ENCODE measurements at places on chromosomes 7 and 10.

GRCh38 chr10:14146025-14146424, 184.7 kb downstream of the FRMD4A start:
- no peak for DNase-seq

DNA sequence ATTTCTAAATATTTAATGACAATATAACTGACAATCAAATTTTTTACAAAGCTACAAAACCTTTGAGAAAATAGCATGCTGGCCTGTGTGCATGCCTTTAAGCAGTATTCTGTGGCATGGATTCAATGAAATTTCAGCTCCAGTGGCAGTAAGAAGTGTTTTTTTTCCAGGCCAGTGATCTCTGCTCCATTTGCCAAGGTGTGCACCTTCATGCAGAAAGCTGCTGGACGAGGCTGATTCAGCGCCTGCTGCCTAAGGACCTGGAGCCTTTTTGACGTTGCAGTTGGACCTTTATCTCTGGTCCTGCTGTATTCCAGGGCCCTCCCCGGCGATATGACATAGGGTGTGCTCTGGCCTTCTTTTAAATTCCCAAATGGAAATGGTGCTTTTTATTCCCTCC, 26.6 kb downstream of the VWC2 start:
- DNase-seq, result no peak

DNA sequence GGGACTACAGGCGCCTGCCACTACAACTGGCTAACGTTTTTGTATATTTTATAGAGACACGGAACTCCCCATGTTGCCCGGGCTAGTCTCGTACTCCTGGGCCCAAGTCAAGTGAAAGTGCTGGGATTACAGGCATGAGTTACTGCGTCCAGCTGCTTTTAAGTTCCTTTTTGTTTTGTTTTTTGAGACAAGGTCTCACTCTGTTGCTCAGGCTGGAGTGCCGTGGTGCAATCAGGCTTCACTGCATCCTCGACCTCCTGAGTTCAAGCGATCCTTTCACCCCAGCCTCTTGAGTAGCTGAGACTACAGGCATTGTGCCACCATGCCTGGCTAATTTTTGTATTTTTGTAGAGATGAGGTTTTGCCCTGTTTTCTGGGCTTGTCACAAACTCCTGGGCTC, 155.0 kb downstream of the GALNT17 start:
- no peak for DNase-seq

DNA sequence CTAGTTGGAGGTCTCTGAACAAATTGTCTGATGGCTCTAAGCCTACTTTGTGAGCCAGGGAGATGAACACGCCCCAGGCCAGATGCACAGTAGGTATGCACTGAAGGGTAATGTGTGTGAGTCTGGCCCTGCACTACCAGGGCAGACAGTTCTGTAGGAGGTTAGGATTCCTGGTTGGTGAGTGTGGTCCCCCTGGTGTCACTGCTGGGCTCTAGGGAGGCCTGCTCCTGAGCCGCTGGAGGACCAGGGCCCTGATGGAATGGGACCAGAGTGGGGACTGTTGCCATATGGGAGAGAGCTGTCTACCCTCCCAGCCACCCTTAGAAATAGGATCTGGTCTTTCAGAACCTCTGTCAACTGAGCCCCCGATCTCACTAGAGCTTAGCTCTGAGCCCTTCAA, 42.0 kb downstream of the CDH23 start:
- no peak for DNase-seq

GRCh38 chr10:10110844-10111490, 906.7 kb upstream of the CELF2 start:
- no peak for DNase-seq

DNA sequence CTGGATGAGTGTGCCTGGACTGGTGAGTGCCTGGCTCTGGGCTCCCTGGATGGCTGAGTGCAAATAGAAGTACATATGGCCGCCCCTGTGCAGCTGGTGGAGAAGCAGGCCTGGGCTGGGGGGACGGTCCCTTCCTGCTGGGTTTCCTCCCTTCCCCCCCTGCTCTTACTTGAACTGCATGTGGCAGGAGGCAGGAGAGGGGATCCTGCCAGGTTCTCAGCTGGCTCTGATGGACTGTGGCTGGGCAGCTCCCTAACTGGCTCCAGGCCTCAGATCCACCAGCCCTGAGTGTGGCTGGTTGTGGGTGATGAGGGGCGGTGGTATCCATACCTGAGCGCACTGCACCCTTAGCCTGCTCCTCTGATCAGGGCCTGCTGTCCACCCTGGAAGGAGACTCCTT, 26.9 kb downstream of the ADCY1 start:
- DNase-seq, result no peak

- DNase-seq, result no peak
Measured at GRCh38 chr7:76173566-76174205, 28.0 kb upstream of the SRRM3 start.

GRCh38 chr7:22722536-22723180, 4.3 kb upstream of the IL6 start:
- no peak for DNase-seq

DNA sequence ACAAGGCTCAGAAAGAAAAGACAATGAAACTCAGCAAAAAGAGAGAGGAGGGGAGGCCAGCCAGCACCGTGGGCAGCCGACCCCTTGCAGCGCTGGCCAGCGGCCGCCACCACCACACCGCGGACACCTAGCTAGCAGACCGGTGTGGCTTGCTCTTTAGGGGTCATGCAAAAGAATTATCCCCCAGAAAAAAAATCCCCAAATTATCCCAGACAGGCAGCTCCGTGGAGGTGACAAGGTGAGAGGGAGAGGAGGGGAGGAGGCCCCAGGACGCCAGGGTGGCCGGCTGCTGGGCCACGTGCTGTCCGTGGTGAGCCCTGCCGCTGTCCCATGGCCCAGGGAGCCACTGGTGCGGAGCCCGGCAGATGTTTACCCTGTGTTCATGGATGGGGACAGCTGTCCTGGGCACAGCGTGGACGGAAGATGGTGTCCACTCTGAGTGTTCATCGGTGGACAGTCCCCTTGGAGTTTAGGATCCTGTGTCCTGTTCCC, 16.5 kb downstream of the YKT6 start:
- no peak for DNase-seq

DNA sequence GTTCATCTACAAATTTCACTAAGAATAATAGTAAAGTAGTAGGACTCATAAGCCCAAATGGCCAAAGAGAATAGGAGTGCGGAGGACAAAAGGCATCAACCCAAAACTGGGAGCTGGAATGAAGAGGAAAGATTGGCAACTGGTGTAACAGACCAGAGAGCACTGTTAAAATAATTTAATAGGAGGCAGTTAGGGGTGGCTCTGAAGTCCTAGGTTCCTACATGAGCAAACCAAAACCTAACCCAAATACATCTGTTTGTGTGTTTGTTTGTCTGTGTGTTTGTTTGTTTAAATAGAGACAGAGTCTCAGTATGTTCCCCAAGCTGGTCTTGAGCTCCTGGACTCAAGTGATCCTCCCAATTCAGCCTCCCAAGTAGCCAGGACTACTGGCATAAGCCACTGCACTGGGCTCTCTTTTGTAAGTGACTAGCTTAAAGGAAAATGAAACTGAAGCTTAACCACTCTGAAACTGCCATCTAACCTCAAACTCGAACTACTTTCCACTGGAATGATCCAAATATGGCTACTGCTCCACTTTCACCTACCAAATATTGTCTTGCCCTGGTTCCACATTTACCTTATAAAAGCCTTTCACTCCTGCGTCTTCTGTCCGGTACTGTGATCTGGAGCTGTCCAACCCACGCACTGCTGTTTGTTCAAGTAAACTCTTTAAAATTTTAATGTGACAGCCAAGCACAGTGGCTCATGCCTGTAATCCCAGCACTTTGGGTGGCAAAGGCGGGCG, 94.9 kb downstream of the AKR1D1 start:
- peak; percentile 24 for DNase-seq

GRCh38 chr10:725302-725701, 35.8 kb upstream of the DIP2C start:
- DNase-seq, result no peak

DNA sequence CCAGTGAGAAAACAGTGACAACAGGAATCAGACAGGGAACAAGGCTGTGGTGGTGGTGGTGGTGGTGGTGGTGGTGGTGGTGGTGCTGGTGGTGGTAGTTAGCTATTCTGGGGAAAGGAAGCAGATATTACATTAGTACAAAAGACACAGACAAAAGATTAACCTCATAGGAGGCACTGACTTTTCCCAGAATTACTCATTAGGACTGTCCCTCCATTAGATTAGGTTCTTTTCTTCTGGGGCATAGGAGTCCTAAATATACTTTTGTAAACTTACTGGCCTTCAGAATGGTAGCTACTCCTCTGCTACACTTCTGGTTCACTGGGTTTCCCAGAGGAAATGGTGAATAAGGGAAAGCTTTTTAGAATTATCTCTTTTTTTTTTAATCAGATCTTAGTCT, 156.6 kb upstream of the SEMA3D start:
- DNase-seq, result no peak

- no peak for DNase-seq
Measured at GRCh38 chr7:39810710-39811109, 139.3 kb upstream of the CDK13 start.

- DNase-seq, result peak; percentile 54
Measured at GRCh38 chr10:77836299-77836820, 90.2 kb downstream of the DLG5 start.

All from GM20000 (cell line).